ENCODE measurements at places on chromosomes 1 and 21.

GRCh38 chr1:53730224-53730865, 8.6 kb downstream of the GLIS1 start:
- DNase-seq: no peak

GRCh38 chr1:8395433-8395866, 77.5 kb downstream of the SLC45A1 start:
- no peak for DNase-seq

DNA sequence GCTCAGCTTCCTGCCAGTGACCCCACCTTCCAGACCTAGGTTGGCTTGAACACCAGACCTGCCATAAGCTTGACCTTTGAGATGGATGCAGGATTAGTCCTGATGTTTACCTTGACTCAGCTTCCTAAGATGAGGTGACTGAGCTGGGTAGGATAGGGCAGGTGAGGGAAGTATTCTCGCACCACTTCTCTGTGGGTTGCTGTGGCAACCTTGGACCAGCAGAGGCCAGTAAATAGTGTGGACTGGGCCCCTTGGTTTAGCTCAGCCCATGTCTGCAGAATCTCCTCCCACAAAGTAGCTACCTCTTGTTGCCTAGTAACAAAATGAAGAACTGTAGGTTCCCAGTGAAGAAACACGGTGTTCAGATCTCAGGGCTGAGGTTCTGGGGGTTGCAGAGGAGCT, 8.4 kb downstream of the RPS6KA1 start:
- DNase-seq: no peak

GRCh38 chr1:27356619-27357280, 10.0 kb downstream of the MAP3K6 start:
- peak; percentile 65 for DNase-seq

DNA sequence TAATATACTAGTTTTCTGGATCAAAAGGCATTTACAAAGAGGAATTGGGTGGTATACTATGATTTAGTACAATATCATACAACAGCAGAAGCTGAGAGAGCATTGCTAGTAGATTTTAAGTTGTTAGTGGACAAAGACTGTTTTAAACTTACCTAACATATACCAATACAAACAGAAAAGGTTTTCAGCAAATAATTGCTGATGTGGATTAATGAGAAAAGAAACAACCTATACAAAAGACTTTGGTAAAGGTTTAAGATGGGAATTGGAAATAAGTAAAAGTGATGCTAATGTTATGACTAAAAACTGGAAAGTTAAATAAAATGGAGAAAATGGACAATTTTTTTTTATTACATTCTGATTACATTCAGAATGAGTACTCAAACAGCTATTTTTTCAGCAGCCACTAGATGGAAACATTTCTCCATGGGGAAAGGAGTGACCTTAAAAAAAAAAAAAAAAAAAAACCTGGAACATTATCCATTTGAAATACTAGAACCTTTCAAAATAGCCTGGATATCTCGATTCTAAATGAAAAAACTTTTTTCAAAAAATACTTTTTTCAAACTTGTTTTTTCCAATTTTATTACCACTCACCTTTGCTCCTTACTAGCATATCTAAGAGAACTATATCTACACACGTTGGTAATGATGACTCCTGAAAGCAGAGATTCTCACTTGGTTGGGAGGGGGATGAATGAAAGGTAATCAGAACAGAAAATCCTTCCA, 55.4 kb downstream of the EPRS1 start:
- no peak for DNase-seq

DNA sequence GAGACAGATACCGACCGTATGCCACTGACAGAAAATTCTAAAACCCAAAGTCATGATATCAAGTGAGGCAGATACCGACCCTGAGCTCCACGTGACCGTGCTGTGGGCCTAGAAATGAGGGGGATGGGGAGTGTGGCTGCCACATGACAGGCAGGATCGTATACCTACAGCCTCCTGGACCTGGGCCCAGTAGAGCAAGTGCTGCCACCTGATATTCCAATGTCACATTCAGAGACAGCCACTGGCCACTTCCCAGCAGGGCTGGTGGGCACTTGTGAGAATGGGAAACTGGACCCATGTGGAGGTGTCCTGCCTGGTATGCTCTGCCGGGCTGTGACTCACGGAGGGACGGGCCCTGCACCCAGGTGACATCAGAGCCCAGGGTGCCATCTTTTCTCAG, 44.6 kb upstream of the CLDN14 start:
- no peak for DNase-seq

DNA sequence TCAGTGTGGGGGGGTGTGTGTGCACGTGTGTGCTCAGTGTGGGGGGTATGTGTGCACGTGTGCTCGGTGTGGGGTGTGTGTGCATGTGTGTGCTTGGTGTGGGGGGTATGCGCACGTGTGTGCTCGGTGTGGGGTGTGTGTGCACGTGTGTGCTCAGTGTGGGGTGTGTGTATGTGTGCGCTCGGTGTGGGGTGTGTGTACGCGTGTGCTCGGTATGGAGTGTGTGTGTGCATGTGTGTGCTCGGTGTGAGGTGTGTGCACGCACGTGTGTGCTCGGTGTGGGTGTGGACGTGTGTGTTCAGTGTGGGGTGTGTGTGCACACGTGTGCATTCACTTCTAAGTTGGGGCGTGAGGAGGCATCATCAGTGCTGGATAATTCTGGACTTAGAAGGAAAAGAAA, 77.9 kb downstream of the PRDM16 start:
- DNase-seq: no peak

- DNase-seq: no peak
These were observed 478 bp downstream of the RIT1 start for GRCh38 chr1:155910621-155911121.

DNA sequence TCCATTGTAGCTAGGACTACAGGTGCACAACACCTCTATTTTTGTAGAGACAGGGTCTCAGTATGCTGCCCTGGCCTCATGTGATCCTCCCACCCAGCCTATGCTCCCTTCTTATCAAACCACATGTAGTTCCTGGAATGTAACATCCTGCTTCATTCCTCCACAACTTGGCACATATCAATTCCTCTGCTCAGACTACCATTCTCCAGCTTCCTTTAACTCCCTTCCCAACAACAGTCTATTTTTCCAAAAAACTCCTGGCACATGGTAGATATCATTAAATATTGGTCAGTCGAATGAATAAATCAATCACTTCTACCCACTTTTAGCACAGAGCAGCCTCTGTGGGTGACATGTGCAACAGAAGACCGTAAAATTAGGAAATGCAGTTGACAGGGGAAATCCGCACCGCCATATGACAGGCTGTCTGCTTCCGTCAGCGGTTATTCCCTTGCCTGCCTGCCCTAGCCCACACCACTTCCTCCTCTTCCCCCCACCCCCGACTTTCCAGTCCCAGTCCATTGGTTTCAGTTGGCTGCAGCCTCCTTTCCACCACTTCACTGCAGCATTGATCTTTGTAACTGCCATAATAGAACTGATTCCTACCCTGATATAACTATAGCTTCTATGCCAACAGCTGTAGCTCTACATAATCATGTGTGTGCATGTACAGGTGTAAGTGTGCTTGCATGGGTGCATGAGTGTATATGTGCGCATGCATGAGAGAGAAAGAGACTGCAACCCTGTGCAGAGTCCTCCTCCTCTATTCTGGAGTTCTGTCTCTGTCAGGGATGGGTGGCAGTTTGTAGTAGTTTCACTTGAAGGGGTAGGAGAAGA, 6.8 kb upstream of the AKR1A1 start:
- peak; percentile 64 for DNase-seq

DNA sequence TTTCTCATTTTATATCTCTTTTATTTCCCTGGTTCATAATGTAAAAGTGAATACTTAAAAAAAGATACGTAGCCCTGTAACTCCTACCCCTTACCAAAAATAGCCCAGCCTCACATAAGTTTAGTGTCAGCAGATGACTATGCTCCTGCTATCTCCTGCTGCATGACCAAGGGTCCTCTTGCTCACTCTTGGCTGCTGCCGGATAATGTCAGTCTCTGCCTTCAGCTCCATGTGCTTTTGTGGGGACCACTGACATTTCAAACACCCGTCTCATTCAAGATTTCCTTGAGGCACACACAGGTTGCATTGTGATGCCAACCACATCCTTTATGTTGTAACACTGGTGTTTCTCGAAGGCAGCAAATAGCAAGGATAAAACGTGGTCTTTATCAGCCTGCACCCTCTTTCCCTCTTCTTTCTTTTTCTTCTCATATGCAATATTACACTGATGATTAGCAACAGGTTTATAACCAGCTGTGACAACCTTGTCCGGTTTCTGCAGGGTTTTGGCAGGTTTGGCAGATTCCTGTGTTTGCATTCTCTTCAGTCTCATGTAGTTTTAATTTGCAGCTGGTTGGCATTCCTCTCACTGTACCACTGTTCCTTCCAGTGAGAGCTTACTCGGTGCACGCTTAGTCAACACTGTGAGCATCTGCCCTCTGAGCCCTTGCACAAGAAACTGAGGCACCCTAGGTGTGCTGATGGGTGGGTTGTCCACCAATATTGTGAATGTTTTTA, 62.2 kb downstream of the ZNF684 start:
- DNase-seq: no peak
